Activated CD4-positive, alpha-beta T cell treated with anti-CD3 and anti-CD28 coated beads for 36 hours (primary cell): ENCODE measurements at places on chromosomes 6 and 20.

GRCh38 chr6:43092635-43093034, 16.5 kb downstream of the PTK7 start:
- no peak for DNase-seq

- DNase-seq, result peak; percentile 72
These were observed 352.9 kb downstream of the ESR1 start for GRCh38 chr6:152160346-152160745.

DNA sequence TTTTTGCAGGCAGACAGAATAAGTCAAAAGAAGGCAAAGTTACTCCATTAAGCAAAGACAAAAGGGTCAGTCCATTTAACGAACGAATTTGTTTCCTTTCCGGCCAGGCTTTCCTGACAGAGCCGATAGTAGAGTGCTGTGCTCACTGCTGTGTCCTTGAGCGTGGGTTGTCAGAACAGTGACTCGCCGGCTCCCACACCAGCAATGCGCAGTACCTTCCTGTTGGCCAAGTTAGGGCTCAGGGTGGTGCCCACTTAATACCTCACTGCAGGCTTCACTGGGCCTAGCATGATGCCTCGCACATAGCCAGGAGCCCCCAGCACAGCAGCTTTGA, 294.7 kb downstream of the FOXC1 start:
- no peak for DNase-seq

GRCh38 chr6:156378853-156379252, 398.3 kb upstream of the ARID1B start:
- no peak for DNase-seq

DNA sequence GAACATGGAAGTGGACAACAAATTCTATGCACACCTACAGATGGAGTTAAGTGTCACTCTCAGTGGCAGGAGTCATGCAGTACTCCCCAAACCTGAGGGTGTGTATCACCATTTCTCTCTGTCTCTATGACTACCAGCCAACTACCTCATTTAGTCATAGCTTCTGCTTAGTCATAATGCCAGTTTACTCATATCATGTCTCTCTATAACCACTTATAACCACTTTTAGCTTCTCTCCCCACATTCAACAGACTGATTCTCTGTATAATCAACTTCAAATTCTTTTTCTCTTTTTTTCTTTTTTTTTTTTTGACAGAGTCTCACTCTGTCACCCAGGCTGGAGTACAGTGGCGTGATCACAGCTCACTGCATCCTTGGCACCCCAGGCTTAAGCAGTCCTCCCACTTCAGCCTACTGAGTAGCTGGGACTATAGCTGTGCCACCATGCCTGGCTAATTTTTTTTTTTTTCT, 13.8 kb upstream of the GTF3C6 start:
- peak; percentile 71 for DNase-seq

GRCh38 chr6:93219447-93219846, 199.9 kb downstream of the EPHA7 start:
- DNase-seq, result no peak

- DNase-seq, result no peak
These were observed 92.1 kb upstream of the SPTLC3 start for GRCh38 chr20:12916699-12917098.

DNA sequence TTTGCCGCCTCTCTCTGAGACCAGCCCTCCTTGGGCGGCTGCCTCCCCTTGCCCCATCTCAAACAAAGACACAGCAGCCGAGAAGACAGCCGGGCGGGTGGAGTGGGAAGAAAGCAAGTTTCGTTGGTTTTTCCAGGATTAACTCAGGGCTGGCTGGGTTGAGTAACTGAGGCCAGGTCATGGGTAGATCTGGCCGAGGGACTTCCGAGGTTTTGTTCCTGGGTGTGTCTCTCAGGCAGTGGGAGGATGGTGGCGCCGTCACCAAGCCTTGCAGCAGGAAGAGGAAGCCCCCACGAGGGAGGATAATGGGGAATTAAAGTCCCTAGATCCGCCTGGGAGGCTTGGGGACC, 167.2 kb downstream of the TTLL2 start:
- DNase-seq, result no peak

GRCh38 chr20:38253571-38253970, 7.0 kb downstream of the KIAA1755 start:
- DNase-seq, result no peak

DNA sequence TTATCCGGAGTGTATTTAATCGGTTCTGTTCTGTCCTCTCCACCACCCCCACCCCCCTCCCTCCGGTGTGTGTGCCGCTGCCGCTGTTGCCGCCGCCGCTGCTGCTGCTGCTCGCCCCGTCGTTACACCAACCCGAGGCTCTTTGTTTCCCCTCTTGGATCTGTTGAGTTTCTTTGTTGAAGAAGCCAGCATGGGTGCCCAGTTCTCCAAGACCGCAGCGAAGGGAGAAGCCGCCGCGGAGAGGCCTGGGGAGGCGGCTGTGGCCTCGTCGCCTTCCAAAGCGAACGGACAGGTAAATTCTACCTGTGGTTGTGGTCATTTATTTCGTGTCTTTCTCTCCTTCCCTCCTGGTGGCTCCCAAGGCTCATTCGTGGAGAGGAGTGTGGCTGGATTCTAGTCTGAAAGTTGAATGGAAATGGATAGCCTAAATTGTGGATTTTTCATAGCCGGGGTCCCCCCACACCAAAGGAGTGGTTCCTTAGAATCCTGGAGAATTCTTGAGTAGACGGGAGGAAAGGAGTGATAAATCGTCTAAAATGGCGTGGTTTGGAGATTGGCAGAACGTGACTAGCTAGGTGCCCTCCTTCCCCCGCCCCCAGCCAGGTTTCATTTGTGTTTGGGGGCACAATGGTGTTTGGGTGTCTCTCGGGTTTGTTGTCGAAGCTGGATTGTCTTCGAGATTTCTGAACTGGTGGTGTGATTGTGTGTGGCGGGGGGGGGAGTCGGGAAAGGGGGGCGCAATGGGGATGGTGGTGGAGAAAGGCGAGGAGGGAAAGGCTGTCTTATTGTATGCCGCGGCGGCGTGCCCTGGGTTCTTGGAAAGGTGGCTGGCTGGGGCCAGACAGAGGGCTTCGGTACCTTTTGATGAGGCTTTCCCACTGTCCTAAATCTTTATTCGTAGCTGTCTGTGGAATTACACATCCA, 673 bp downstream of the MARCKS start:
- peak; percentile 31 for DNase-seq

DNA sequence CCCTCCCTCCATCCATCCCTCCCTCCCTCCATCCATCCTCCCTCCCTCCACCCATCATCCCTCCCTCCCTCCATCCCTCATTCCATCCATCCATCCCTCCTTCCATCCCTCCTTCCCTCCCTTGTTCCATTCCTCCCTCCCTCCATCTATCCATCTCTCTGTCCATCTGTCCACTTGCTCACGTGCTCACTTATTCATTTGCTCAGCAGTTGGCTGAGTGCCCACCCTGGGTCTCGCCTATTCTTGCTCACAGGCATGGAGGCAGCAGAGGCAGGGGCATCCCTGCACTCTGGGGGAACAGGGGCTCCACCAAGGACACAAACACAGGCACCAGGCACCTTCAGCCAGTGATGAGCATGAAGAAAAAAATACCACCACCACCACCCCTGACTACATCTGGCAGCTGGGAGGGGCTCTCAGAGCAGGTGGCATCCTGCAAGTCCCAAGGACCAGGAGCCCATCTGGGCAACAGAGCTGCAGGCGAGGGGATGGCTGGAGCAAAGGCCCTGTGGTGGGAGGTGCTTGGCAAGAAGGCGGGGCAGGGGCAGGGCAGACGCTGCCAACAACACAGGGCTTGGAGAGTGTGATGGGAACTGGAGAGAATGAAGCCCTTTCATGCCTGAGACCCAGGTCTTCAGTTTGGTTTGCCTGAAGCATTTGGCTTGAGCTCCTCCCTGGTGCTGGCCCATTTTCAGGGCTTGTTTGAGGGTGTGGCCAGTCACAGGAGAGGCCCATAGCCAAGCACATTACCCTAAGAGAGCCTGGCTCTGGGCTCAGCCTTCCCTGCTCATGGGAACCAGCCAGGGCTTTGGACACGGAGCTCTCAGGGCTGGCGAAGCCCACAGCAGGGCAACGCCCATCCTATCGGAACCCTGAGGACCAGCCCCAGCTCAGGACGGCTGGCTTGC, 40.2 kb upstream of the MRGBP start:
- no peak for DNase-seq

DNA sequence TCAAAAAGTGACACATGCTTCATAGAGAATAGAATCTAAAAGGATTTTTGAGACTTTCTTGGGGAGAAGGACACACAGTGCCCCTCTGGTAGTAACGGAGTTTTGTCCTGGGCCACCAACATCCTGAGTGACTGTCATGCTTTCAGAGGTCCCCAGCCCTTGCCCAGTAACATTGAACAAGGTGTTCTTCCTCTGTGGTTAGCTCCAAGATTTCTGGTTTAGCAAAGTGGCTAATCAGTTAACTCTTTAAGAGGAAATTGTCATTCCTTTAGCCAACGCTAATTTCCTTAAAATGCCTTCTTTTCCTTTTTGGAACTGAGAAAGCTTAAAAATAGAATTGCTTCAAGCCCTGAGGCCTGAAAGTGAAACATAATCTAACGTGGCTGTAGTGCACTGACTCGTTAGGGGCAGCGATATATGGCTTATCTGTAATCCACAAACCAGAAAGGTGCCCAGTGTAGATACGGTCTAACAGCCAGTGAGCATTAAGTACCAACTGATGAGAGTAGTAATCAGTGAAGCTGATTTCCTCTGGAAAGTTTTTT, 7.8 kb downstream of the E2F3 start:
- peak; percentile 25 for DNase-seq

DNA sequence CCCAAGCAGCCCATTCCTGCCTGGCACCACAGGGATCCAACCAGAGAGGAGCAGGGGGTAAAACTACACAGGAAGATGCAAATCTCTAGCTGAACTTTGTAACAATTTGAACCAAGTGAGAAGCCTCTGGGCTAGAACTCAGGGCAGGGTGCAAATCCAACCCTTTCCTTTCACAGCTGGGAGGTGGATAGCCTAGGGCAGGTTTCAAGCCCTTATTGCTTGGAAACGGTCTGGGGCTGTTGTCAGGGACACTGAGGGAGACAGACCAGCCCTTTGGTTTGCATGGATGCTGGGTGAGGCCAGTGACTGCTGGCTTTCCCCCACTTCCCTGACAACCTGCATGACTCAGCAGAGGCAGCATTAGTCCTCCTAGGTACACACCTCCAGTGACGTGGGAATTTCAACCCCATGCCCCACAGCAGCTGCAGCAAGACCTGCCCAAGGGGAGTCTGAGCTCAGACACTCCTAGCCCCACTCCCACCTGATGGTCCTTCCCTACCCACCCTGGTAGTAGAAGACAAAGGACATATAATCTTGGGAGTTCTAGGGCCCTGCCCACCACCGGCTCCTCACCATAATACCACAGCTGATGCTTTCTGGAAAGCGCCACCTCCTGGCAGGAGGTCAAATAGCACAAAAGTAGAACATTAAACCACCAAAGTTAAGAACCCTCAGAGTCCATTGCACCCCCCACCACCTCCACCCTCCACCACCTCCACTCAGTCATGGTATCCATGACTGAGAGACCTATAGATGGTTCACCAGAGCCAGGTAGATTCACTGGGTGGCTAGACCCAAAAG, 797.7 kb upstream of the MAN1A1 start:
- DNase-seq, result peak; percentile 11

- no peak for DNase-seq
These were observed 8.2 kb upstream of the MDFI start for GRCh38 chr6:41630069-41630468.

GRCh38 chr20:42706759-42707158, 482.9 kb downstream of the PTPRT start:
- DNase-seq, result no peak

GRCh38 chr6:41464481-41464880, 81.7 kb upstream of the FOXP4 start:
- no peak for DNase-seq

- no peak for DNase-seq
These were observed 216.7 kb downstream of the SYNDIG1 start for GRCh38 chr20:24686156-24686555.

DNA sequence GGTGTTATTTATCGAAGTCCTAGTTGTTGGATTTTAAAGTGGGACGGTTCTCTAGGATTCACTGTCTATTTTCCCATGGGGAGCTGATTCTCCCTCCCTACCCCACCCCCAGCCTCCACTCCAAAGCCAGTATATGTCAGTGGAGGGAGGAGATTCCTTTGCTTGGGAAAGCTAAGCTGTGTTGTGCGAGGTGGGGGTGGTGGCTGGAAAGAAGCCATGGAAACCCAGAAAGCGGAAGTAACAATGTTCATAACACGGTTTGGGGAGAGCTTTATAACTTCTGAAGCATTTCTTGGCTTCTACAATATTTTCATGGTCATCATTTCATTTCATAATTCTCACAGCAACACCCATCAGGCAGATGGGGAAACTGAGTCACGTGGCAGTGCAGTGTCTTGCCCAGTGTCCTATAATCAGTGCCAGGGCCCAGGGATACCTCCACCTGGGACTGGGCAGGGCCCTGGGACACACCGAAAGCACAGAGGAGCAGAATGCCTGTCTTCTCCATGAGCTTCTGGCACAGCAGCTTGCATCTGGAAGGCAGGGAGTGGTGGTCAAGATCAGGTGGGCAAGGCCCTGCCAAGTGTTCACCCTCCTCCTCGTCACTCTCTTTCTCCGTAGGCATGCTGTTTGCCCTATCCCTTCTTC, 4.5 kb downstream of the SUN5 start:
- DNase-seq, result no peak

- no peak for DNase-seq
These were observed 32.0 kb upstream of the AKAP7 start for GRCh38 chr6:131103296-131103695.

- no peak for DNase-seq
These were observed 135.0 kb upstream of the ASCC3 start for GRCh38 chr6:101016163-101016562.

GRCh38 chr6:121925024-121925423, 474.4 kb upstream of the HSF2 start:
- DNase-seq, result no peak

GRCh38 chr6:116773886-116774285, 8.4 kb upstream of the FAM162B start:
- DNase-seq, result no peak

DNA sequence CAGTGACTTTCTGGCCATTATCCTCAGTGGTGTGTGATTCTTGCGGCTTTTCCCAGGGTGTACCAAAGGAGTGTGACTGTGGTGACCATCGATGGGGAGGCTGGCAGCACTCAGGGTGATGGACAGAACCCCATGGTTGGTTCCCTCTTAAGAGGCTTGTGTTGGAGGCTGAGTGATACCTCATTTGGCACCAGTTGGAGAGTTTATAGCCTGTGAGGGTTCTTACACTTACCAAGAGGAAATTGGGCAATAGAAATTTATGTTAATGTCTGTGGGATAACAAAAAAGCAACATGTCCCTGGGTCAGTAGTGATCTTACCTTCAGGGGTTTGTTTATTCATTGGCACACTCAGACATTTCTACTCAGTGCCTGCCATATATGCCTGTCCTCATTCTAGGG, 37.2 kb downstream of the DAAM2 start:
- DNase-seq, result no peak

- no peak for DNase-seq
These were observed 1.5 kb upstream of the GZF1 start for GRCh38 chr20:23360531-23360930.

GRCh38 chr6:169190970-169191369, 62.7 kb downstream of the THBS2 start:
- no peak for DNase-seq

- DNase-seq, result no peak
These were observed 1.2 kb upstream of the PHACTR2 start for GRCh38 chr6:143676437-143677045.

GRCh38 chr6:139983555-139984276, 609.3 kb upstream of the CITED2 start:
- DNase-seq, result no peak
